ENCODE measurements at places on chromosomes 1 and 21.

DNA sequence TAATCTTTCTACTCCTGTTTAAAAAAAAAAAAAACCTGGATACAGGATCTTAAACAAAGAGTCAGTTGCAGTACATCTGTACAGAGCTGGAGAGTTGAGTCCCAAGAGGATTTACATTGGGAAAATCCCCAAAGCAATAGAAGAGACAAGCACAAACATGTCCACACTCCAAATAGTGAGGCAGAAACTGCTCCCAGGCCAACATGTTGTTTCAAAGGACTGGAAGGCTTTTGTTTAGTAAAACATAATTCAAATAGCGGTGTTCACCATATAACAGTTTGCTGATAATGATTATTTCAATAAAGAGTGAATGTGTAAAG lies 425.4 kb downstream of the ADGRL2 start:
- no peak for DNase-seq

DNA sequence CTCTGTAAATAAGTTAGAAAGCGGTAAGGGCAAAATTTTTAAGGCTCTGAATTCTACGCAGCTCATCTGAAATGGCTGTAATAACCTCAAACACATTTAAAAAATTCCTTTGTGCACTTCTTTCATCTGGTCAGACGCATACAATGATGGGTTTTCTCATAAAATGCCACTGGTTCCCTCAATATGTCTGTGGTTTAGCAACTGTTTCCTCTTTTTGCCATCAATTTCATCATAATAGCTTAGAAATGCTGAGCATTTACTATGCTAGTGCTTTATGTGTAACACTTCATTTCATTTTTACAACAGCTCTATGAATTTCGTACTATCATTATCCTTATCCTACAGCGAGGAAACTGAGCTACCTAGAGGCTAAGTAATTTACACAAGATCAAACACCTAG lies 35.3 kb upstream of the DMRTA2 start:
- no peak for DNase-seq

GRCh38 chr1:25566176-25566729 lies 22.8 kb downstream of the LDLRAP1 start:
- no peak for DNase-seq

DNA sequence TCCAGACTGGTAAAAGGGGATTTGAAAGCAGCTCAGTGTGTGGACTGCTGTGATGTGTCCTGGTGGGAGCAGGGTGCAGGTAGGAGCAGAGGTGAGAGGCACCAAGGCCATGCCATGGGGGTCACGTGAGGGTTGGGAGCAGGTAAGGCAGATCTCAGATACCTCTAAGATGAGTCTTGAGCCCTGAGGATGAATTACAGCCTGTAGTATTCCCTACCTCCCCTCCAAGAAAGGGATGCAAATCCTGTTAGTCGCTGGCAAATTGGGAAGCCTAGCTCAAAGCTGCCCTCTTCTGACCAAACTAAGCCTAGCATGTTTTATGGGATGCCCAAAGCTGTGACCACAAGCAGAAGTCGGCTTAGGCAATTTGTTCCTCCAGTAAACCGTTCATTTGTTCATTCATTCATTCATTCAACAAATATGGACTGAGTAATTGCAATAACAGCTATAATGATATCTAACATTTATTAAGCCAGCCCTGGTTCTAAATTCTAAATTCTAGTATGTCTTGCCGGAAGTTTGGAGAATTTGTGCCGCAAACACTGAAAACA lies 3.9 kb upstream of the NUAK2 start:
- no peak for DNase-seq

- no peak for DNase-seq
Measured at GRCh38 chr1:58412071-58412580, 134.4 kb downstream of the OMA1 start.

- DNase-seq: no peak
Measured at GRCh38 chr1:25671929-25672328, 55.3 kb downstream of the MAN1C1 start.

DNA sequence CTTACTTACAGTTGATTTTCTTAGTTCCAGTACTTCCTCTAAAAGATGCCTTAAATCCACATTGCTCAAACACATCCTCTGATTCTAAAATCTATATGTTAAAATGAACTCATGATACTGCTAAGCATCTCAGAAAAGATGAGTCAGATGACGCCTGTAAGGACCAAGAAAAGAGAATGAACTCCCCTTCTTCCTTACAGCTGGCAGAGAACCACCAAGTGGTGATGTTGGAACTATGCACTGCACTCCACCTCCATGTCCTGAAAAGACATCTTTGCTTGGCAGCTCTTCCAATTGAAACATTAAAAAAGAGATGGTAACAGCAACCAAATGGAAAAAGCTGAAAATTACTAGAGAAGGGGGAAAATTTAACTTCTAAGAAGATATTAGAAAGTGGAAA lies 648.8 kb downstream of the PTPRC start:
- DNase-seq: no peak

GRCh38 chr1:170687621-170688020 lies 23.7 kb downstream of the PRRX1 start:
- DNase-seq: no peak

GRCh38 chr1:40183055-40183710 lies 22.0 kb downstream of the RLF start:
- peak; percentile 56 for DNase-seq

DNA sequence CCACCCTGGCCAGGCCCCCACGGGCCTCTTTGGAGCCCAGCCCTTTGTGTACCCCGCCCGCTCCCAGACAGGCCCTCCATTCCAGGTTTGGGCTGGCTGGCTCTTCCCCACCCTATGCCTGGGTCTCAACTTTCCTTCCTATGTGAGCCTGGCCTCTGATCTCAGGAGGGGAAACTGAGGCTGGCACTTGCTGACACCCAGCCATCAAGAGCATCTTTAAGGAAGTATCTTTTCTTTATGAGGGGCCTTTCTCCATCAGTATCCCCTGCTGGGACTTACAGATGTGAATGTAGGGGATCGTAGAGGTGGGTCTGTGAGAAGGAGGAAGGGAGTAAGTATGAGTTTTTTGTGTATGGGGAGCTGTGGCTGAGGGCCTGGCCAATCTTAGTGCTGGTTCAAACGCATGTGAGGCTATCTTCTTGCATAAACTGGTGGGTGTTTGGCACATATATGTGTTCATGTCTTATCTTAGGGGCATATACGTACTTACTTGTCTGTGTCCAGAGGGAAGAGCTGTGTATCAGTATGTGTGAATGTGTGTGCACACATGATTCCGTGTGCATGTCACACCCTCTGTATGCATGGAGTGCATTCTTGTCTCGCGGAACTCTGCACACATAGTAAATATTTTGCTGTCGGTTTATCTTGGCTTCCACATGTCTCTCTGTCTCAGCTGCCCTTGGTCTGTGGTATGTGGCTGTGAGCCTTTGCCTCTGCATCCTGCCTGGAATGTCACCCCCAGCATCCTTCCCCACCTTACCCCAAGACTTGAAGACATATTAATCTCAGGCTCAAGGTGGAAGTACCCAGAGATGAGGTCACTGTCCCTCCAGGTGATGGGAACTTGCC lies 5.4 kb downstream of the NECTIN4 start:
- no peak for DNase-seq

- no peak for DNase-seq
Measured at GRCh38 chr1:119554183-119554582, 47.2 kb downstream of the HSD3B1 start.

GRCh38 chr1:228158151-228159007 lies 7.2 kb upstream of the IBA57 start:
- no peak for DNase-seq

GRCh38 chr1:98256700-98257099 lies 335.9 kb upstream of the DPYD start:
- no peak for DNase-seq

DNA sequence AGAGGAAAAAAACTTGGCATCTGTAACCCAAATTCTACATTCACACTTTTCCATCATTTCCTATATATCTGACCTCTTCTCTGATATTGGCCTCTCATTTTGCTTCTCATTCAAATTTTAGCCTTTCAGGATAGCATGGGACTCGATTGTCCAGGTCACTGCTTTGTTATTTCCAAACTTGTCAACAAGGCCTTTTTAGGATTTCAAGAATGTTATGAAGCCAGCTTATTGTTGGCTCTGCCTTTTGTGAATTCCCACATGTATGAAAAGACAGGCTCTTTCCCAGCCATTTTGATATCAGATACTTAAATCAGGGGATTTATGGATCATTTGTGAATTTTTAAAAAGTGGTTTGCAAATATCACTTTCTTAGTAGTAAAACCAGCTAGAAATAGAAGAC lies 663.5 kb downstream of the NCAM2 start:
- DNase-seq: no peak

DNA sequence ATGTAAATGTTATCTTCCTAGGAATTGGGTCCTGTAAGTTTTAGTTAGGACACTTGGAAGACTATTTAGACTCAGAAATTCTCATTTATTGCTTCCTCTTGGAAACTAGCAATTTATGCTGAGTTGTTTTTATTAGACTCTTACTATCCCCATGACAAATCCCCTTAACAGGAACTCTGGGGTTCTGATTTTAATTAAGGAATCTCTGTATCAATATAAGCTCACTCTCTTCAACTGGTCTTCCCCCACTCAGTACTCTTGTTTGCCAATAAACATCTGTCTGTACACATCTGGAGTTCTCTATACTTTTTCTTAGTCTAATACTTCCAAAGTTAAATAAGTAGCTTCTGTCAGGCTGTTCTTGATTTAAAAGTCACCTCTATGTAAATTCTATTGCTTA lies 64.1 kb upstream of the TBX15 start:
- DNase-seq: no peak

- DNase-seq: no peak
Measured at GRCh38 chr1:15950763-15951295, 25.1 kb downstream of the ZBTB17 start.

- DNase-seq: no peak
Measured at GRCh38 chr1:84853741-84854721, 39.0 kb downstream of the LPAR3 start.

DNA sequence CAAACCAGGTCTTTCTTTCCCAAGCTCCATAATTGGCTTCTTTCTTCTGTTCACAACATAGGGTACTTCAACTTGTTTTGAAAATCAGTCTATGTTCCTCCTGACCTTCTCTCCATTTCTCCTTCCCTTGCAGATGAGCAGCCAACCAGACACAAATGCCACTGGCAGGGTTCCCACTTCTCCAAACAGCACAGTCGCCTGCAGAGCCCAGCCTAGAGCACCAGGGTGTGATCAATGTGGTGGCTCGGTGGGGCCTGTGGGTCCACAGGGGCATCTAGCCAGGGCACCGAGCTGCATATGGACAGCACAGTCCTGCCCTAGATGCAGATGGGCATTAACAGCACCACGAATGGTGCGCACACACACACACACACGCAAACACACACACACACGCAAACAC lies 112.8 kb downstream of the NPHP4 start:
- DNase-seq: no peak

- no peak for DNase-seq
Measured at GRCh38 chr1:19734472-19734999, 65.2 kb downstream of the TMCO4 start.

DNA sequence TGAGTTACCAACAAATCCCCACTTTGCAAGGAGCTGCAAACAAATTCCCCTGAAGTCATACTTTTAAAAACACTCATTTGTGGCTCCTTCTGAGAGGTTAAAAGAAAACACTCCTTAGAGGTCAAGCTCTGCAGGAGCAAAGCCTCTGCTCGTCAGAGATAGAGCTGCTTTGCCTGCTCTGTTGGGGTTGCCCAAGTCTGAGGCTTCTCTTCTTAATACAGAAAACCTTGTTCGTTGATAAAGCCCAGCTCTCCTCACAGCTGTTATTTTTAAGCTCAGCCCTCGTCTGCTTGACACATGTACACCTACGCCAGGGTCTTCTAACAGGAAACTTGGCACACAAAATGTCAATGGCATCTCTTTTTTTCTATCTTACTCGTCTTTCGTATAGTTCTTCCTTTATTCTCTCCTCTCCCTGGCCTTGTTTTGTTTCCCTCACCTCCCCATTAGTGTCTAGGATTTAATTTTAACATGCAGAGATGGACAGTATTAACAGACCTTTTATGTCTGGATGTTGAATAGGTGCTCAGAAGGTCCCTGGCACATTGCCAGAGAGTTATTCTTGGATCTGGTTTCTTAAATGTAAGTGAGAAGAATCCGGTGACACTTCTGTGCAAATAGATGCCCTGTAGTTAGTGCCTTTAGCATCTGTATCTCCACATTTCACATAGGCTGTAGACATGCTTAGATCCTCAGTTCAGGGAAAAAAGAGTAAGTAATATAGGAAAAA lies 86.0 kb downstream of the LRRC53 start:
- DNase-seq: no peak

GRCh38 chr1:192476802-192477298 lies 98.7 kb upstream of the RGS1 start:
- DNase-seq: no peak

- DNase-seq: no peak
Measured at GRCh38 chr1:41874903-41875411, 43.8 kb downstream of the HIVEP3 start.

Data from T-cell (primary cell).